ENCODE measurements at places on chromosomes 5 and 9.

DNA sequence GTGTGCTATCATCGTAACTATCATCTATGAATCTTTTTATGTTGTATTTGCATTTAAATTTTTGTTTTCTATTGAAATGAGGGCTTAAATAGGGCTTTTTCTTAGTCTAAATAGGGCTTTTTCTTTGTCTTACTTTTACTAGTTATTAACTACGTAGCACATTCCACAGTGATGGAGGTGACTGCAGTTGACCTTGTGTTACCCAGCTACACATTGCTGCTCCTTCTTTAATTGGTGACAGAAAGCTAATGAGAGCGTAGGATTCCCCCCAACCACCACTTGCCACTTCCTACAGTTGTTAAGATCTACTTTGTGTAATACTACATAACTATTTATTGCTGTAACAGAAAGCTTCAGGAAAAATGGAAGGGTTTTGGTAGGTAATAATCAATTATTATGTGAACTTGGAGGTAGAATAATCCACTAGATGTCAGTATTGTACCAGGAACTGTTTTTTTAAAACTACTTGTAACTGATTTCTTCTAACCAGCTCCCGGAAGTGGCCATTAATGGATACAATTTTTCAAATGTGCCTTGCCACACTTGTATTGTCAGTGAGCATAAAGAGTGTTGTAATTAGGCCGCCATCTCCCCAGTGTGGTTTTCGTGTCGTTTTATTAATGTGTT lies 18.0 kb downstream of the MTRR start:
- no peak for DNase-seq

- DNase-seq = no peak
These were observed 142.0 kb downstream of the ZCCHC7 start for GRCh38 chr9:37262410-37262809.

- DNase-seq = no peak
These were observed 4.4 kb downstream of the CEP72 start for GRCh38 chr5:616484-617039.

- DNase-seq = no peak
These were observed 80.7 kb upstream of the ADAMTS19 start for GRCh38 chr5:129379406-129379805.

- DNase-seq = no peak
These were observed 119.3 kb downstream of the RPS23 start for GRCh38 chr5:82158755-82159413.

DNA sequence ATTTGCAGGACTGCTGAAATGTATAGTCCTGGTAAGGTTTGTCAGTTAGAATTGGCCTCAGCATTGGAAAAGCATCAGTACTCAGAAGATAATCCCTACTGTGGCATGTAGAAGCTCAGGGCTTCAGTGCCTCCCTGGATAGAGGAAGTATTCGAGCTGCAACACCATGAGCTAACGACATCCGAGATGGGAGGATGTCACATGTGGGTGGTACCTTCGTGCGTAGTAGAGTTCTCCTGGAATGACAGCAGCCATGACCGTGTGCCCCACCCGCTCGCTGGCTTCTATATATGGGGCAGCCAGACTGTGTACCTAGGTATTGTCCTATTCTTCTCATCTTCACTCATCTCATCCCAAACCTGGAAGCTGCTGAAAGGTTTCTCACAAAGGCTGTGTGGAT lies 345.8 kb upstream of the KLF9 start:
- DNase-seq = no peak

DNA sequence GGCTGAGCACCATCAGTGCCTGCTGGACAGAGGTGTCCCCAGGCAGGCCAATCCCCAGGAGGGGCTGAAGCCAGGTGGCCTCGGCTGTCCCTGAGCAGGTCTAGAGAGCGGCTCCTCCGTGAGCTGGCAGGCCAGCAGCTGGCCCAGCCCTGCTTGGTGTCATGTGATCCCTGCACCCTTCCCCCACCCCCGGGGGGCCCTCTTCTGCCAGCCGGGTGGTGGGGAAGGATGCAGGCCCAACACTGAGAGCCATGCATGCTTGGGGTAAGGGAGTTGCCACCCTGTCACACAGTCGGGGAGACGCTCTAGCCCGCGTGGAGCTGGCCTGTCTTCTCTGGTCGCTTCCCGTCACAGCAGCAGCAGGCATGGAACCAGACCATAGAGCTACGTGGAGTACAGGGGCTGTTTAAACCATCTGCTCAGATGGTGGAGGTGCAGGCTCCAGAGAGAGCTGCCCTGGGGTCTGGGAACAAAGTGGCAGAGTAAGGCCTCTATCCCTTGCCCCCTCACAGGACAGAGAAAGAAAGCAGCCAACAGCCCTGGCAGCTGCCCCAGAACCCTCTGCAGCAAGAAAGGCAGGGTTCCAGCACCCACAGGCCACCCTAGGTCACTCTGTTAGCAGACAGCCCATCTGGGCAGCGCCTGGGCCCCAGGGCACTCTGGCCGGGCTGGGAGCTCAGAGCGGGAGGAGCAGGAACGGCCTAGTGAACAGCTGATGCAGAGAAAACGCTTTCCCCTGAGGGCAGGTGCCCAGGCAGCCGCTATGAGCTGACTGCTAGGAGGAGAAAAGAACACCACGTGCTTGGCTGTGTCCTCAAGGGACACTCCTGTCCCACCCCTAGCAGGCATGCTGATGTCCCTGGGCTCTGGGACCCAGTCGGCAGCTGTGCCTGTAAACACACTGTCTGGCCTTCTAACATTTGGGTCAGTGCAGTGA lies 6.8 kb downstream of the RALGDS start:
- no peak for DNase-seq

DNA sequence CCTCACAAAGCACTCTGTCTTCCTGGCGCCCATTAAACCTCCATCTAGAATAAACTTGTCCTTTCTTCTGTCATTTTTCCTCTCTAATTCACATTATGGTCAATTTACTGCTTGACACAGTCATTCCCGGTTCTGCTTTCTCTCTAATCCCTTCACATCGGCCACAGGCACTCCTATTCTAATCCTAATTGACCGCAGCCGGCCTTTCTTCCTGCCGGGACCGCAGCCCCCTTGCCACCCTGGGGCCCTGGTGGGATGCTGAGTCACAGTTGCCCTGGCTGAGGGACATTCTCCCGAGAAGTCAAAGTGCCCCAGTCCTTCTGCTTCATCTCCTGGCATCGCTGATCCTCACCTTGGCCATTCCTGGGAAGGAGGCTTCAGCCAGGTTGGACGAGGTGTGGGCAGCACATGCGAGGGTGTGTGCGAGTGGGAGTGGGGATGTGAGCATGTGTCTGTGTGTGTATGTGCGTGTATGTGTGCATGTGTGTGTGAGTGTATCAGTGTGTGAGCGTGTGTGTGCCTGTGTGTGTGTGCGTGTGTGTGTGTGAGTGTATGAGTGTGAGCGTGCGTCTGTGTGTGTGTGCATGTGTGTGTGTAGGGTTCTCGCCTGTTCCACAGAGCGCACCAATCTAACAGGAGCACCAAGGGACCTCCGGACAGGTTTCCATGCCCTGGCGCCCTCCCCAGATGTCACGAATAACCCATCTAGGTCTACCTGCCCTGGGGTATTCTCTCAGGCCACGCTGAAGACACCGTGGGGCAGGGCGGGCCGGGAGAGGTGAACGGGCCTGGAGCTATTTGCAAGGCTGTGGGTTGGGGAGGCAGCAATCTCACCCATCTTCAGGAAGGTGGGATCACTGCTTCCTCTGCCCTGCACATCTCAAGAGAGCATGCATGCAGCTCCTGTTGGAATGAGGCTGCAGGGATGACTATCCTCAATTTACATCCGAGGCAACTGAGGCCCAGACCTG lies 191.2 kb downstream of the PAX5 start:
- DNase-seq = no peak

DNA sequence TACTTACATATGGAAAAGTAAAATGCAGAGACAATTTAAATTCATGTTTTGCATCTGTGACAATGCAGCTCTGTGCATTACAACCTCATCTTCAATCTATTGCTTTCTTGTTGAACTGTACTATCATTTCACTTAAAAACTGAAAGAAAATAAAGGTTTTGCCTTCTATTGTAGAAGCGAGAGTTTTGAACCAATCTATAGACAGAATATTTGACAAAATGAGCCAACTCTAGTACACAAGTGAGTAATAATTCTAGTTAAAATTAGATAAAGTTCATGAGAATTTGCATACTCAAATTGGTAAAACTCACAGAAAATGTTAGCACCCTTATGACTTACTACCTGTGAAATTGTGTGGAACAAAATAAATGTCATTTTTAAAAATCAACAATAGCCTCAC lies 123.7 kb downstream of the EDIL3 start:
- DNase-seq = no peak

GRCh38 chr5:35015063-35015462 lies 32.7 kb downstream of the AGXT2 start:
- DNase-seq = no peak

GRCh38 chr9:107043886-107044285 lies 180.9 kb downstream of the ZNF462 start:
- DNase-seq = no peak

DNA sequence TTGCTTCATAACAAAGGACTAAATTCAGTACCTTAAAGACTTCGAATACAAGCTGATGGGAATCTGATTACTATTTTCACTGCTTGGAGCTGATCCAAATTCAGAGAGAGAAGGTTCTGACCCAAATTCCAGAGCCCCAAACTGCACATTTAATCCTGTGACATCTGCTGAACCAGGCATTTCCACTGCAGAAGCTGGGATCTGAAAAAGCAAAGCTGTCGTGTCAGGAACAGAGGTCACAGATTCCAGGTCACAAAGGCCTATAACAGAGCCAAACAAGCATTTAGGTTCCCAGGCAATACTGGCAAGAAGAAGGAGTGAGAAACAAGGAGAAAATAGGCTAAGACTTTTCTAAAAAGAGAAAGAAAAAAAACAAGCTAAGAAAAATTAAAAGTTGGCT lies 105.3 kb downstream of the UBAP2 start:
- no peak for DNase-seq

- DNase-seq = no peak
These were observed 20.2 kb upstream of the CDC23 start for GRCh38 chr5:138233280-138233679.

DNA sequence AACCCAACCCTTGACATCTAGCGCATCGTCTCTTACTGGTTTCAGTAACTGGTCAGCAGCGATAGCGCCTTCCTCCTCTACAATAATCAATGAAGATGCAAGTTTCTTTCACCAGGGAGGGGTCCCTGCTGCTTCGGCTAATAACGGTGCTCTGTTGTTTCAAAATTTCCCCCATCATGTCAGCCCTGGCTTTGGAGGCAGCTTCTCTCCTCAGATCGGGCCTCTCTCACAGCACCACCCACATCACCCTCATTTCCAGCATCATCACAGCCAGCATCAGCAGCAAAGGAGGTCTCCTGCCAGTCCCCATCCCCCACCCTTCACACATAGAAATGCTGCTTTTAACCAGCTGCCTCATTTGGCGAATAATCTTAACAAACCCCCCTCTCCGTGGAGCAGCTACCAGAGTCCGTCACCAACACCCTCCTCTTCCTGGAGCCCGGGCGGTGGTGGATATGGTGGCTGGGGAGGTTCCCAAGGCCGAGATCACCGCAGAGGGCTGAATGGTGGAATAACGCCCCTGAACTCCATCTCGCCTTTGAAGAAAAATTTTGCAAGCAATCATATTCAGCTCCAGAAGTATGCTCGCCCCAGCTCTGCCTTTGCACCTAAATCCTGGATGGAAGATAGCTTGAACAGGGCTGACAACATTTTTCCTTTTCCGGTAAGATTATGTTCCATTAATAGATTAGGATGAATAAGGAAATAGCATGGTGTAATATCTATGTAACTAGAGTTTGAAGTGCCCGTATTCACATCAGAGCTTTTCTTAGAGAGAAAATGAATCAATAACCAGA lies 2.2 kb downstream of the CPEB4 start:
- no peak for DNase-seq
